ENCODE measurements at places on chromosomes 12 and 14. TPM values are rescaled to one million over a fixed set of nuclear protein-coding genes. Genes with fewer than 3 reads are reported as not detected.

The ZNF84 gene
- 18.7 TPM for total RNA-seq

The LMO3 gene
- total RNA-seq: not detected

The KRT6C gene
- 0.07 TPM for total RNA-seq

The TWF1 gene
- total RNA-seq: 134 TPM

The ACSM4 gene
- total RNA-seq: not detected

The ACTR10 gene
- 40.3 TPM for total RNA-seq

The C12orf42 gene
- total RNA-seq: not detected

The CBLN3 gene
- 1.8 TPM for total RNA-seq

The CEP290 gene
- total RNA-seq: 9.4 TPM

The TMEM233 gene
- 0.73 TPM for total RNA-seq

The MYF6 gene
- total RNA-seq: not detected

The NPAS3 gene
- not detected for total RNA-seq

Data from pulmonary artery endothelial cell (primary cell).